ENCODE measurements at places on chromosomes 16 and 17.

GRCh38 chr17:72456075-72456474, 335.3 kb downstream of the SOX9 start:
- no peak overlapping the region for H3K4me3 ChIP-seq
- no peak overlapping the region for H3K27ac ChIP-seq
- DNase-seq = no peak
- H3K27me3 ChIP-seq = no peaks in the 10 kb centered on the region
- no peaks in the 10 kb centered on the region for H3K4me1 ChIP-seq
- no peaks in the 10 kb centered on the region for H3K36me3 ChIP-seq

- H3K27me3 ChIP-seq = no peaks in the 10 kb centered on the region
- H3K4me1 ChIP-seq = no peaks in the 10 kb centered on the region
- H3K27ac ChIP-seq = no peak overlapping the region
- DNase-seq = no peak
- no peaks in the 10 kb centered on the region for H3K36me3 ChIP-seq
Measured at GRCh38 chr17:61723183-61723582, 132.2 kb upstream of the NACA2 start.

DNA sequence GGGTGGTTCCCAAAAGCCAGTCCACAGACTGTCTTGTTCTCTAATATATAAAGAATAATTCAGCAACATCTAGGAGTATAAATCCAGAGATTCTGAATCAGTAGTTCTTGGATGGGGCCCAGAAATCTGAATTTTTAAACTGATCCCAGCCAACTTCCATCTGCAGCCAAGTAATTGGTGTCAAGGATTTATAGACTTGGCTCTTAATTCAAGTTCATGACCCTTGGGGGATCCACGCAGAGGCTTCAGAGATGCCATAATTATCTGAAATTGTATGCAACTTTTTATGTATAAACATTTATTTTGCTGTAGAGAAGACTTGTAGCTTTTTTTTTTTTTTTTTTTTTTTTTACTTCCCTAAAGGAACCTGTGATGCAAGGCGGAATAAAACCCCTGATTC, 60.6 kb downstream of the HLF start:
- DNase-seq = no peak
- no peak overlapping the region for H3K4me3 ChIP-seq
- H3K4me1 ChIP-seq = no peaks in the 10 kb centered on the region
- H3K27ac ChIP-seq = no peak overlapping the region
- no peaks in the 10 kb centered on the region for H3K27me3 ChIP-seq

DNA sequence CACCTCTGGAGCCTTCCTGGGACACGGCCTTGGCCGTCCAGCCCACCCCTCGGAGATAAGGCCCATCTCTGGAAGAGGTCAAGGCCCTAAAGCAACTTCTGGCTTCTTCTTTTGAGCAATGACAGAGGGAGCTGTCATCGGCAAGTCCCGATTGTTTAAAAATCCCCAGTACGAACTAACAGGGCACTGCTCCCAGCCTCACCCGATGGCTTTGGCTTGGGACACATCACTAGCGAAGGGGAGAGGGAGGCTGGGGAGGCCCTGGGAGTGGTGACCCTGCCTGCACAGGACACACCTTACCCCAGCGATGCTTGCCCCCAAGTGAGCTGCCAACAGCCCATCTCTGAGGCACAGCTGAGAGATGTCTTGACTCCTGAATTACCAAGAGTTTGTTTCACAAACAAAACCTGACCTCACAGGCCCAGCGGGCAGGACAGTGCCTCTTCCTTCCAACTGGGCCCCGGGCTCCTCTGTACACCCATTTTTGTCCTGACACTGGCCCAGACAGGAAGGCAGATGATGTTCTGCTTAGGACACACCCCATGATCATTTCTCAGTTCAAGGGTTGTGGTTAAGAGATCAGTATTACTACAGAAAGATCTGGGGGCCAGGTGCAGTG, 4.8 kb downstream of the SYNGR2 start:
- DNase-seq = no peak
- H3K4me1 ChIP-seq = peaks cover 75% of the 10 kb centered on the region
- peak overlapping the region; percentile 66 for H3K27ac ChIP-seq
- H3K4me3 ChIP-seq = no peak overlapping the region
- H3K27me3 ChIP-seq = no peaks in the 10 kb centered on the region

- peak overlapping the region; percentile 98 for H3K27ac ChIP-seq
- peak; percentile 14 for DNase-seq
- no peaks in the 10 kb centered on the region for H3K36me3 ChIP-seq
- H3K27me3 ChIP-seq = no peaks in the 10 kb centered on the region
Measured at GRCh38 chr17:43359469-43360110, 39.2 kb upstream of the ARL4D start.

GRCh38 chr16:68993456-68993855, 112.0 kb upstream of the HAS3 start:
- H3K27ac ChIP-seq = no peak overlapping the region
- H3K36me3 ChIP-seq = no peaks in the 10 kb centered on the region
- DNase-seq = no peak
- no peaks in the 10 kb centered on the region for H3K27me3 ChIP-seq
- H3K4me3 ChIP-seq = no peak overlapping the region
- no peaks in the 10 kb centered on the region for H3K4me1 ChIP-seq

GRCh38 chr16:79253100-79253631, 347.4 kb downstream of the MAF start:
- no peak overlapping the region for H3K4me3 ChIP-seq
- H3K27ac ChIP-seq = no peak overlapping the region
- no peak for DNase-seq
- H3K4me1 ChIP-seq = no peaks in the 10 kb centered on the region

- H3K4me1 ChIP-seq = peaks cover 4% of the 10 kb centered on the region
- H3K27me3 ChIP-seq = no peaks in the 10 kb centered on the region
- no peak within 1 kb of the TSS for H3K27ac ChIP-seq
- DNase-seq = no peak
- no peak within 1 kb of the TSS for H3K4me3 ChIP-seq
- H3K36me3 ChIP-seq = no peaks in the 10 kb centered on the region
Measured at GRCh38 chr16:57403965-57404817, at the start of gene CCL17. Gene CCL17, plus strand, starts transcription at chr16:57404767. Its CDS starts 9,166 bp downstream, at chr16:57413933.

DNA sequence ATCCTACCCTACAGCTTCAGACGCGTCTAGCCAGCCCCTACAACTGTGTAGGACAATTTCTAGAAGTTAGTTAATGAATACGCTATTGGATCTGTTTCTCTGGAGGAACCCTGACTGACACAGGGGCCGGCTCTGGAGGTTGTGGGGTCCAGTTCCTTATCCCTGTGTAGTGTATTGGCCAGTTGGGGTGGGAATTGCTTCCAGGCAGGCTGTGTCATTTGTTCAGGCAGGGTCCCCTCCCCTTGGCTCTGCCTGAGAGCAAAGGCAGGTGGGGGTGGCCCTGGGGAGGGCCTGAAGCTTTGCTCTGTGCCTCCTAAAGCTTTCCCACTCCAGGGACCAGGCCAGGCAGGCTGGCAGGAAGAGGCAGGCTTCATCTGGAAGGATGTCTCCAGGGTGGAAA, 11.7 kb upstream of the CETP start:
- peaks cover 24% of the 10 kb centered on the region for H3K36me3 ChIP-seq
- H3K27me3 ChIP-seq = no peaks in the 10 kb centered on the region
- no peak overlapping the region for H3K27ac ChIP-seq
- H3K4me1 ChIP-seq = peaks cover 15% of the 10 kb centered on the region

DNA sequence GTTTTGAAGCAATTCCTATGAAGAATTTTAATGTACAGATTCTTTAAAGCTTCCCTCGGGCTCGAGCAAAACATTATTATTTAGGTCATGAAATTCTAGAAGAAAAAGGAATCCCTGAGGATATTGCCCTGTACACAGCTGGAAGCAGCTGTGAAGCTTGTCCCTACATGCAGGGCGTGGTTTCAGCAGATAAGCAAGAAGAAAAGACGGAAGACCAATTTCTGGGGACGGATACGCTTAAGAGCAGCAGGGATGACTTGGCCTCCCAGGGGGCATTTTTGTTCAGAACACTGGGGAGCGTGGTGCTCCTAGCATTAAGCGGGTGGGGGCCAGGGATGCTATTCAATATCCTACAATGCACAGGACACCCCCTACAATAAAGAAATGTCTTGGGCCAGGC, 34.3 kb downstream of the LITAF start:
- no peak overlapping the region for H3K4me3 ChIP-seq
- H3K27me3 ChIP-seq = no peaks in the 10 kb centered on the region
- H3K4me1 ChIP-seq = peaks cover 28% of the 10 kb centered on the region
- H3K27ac ChIP-seq = no peak overlapping the region

DNA sequence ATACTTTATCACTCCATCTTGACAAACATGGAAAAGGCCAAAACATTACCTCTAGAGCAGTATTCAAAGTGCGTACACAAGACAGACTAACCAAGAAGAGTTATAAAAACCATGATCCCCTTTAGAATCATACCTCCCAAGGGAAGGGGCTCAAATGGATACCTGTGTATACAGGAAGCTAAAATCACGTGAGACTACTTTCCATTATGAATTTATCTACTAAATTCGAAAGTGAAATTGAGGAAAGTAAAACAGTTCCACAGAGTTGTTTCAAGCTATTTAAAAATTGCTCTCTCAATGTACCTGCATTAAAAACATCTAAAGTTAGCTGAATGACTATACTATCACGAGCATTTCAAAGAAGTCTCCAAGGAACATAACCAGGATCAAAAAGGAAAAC, 32.7 kb downstream of the AP1G1 start:
- no peak for DNase-seq
- H3K36me3 ChIP-seq = peaks cover 23% of the 10 kb centered on the region
- H3K4me3 ChIP-seq = no peak overlapping the region
- H3K27me3 ChIP-seq = no peaks in the 10 kb centered on the region

GRCh38 chr17:78996781-78997201, 12.8 kb downstream of the CANT1 start:
- no peak overlapping the region for H3K27ac ChIP-seq
- H3K4me1 ChIP-seq = peaks cover 9% of the 10 kb centered on the region
- DNase-seq = no peak
- no peak overlapping the region for H3K4me3 ChIP-seq
- peaks cover 40% of the 10 kb centered on the region for H3K36me3 ChIP-seq

DNA sequence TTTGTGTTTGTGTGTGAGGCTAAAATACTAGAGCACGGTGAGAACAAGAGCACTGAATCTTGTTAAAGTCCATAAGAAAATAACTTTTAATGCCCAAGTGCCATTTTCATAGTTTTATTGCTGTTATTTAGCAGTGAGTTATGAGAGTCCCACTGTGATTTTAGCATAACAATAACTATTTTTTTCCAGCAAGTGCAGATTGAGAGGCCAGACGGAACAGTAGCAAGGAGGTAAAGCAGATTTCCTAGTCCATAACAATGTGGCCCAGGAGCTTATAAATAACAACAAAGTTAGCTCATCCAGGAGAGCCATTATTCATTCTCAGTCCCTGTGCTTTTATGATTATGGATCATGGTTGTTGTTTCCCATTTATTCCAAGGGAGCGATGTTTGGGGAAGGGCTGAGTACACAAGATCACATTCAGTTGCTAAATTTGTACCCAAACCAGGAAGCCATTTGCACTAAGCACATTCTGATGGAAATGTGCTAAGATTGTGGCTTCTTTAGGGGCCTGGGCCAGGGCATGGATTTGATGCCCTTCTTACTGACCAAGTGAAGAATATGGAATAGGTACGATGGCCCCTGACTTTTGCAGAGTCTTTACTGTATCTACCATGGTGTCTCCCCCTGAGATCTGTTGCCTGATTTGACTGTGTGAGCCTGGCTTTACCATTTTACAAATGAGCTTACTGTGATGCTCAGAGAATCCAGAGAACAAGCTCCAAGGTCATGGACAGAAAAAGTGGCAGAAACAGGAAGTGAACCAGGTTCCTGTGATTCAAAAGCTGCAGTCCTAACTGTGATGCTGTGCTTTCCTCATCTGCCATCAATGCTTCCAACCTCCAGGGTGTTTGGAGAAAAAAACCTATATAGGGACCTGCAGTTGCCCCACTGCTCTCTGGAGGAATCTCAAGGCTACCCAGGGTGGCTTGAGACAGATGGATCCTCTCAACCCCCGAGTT, 204.7 kb upstream of the HSBP1 start:
- no peaks in the 10 kb centered on the region for H3K36me3 ChIP-seq
- H3K4me3 ChIP-seq = no peak overlapping the region
- no peaks in the 10 kb centered on the region for H3K27me3 ChIP-seq
- no peaks in the 10 kb centered on the region for H3K4me1 ChIP-seq
- no peak for DNase-seq

DNA sequence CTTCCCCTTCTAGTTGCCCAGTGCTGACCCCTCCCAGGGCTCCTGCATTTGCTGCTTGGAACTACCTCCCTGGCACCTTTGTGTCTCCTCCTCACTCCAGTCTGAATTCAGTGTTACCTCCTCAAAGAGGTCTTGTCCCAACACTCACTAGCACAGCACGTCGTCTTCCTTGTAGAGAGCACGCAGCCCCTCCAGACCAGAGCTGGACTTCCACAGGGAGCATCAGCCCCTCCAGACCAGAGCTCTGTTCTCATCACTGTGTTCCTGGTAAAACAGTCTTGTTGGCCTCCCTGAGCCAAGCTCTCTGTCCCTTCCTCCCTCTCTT, 27.8 kb upstream of the MGAT5B start:
- no peak overlapping the region for H3K4me3 ChIP-seq
- no peak for DNase-seq
- H3K4me1 ChIP-seq = peaks cover 16% of the 10 kb centered on the region
- no peak overlapping the region for H3K27ac ChIP-seq

DNA sequence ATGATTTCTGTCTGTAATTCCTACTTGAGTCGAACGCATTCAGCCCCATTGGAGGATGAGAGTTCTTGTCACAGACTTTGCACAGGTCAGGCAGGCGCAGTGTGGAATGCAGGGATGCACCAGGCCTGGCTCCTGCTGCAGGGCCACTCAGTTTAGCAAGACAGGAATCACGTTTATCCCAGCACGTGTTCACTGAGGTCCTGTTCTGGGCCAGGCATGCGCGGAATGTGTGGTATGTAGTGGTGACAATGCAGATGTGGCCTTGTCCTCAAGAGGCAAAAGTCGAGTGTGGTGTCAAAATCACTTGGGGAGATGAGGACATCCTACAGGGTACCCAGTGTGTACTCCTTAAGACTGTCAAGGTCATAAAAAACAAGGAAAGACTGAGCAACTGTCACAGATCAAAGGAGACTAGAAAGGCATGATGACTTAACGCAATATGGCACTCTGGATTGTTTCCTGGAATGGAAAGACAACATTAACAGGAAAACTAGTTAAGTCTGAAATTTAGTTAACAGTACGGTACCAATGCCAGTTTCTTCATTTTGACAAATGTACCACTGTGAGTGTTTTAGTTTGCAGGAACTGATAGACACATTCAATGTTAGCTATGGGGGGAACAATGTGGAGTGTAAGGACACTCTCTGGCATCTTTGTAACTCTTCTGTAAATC, 121.5 kb upstream of the ADAMTS18 start:
- DNase-seq = no peak
- H3K36me3 ChIP-seq = no peaks in the 10 kb centered on the region
- H3K4me3 ChIP-seq = no peak overlapping the region
- no peak overlapping the region for H3K27ac ChIP-seq

- no peaks in the 10 kb centered on the region for H3K36me3 ChIP-seq
- no peaks in the 10 kb centered on the region for H3K27me3 ChIP-seq
- DNase-seq = no peak
- no peak overlapping the region for H3K27ac ChIP-seq
- no peak overlapping the region for H3K4me3 ChIP-seq
Measured at GRCh38 chr16:7227229-7227721, 105.4 kb upstream of the RBFOX1 start.

- H3K4me3 ChIP-seq = no peak overlapping the region
- no peak overlapping the region for H3K27ac ChIP-seq
- peaks cover 7% of the 10 kb centered on the region for H3K36me3 ChIP-seq
- DNase-seq = no peak
Measured at GRCh38 chr16:11134722-11135463, 121.1 kb downstream of the SOCS1 start.

Data from natural killer cell (primary cell).